Stimulated activated CD4-positive, alpha-beta T cell treated with anti-CD3 and anti-CD28 coated beads, Interleukin-15, amount 100 ng/mL, for 1 hour (primary cell): ENCODE measurements at places on chromosomes 2 and 18.

DNA sequence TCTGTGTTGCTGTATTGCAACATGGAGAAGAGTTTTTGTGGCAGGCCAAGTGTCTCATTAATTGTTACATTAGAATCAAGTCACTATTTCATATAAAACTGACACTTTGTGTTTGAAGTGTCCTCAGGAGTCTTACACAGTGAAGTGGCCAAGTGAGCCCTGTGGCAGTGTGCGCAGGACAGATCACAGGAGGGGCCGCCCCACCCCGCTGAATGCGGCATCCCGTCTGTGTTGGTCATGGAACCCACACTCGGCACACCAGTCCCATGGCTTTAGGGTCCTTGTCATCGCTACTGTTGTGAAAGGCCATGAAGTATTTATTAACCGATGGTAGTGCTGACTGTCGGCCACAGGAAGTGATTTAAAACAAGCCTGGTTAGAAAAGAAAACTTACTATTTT lies 144.7 kb upstream of the NFATC1 start:
- no peak for DNase-seq

DNA sequence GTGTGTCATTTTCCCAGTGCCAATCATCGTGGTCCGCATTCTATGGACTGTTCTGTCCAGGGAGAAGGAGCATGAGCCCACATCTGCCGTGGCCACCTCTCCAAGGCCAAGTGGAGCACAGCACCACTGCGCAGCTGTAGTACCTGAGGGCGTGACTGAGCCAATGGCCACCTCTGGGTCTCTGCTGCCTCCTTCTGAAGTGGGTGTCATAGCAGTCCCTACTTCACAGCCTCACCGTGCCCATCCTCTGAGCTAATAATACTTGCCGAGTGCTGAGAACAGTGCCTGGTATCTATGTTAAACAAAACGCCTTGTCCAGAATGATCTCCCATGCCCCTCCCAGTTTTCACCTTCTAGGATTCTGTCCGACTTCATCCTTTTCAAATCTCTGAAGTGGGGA lies 256.1 kb downstream of the PRKCE start:
- no peak for DNase-seq

DNA sequence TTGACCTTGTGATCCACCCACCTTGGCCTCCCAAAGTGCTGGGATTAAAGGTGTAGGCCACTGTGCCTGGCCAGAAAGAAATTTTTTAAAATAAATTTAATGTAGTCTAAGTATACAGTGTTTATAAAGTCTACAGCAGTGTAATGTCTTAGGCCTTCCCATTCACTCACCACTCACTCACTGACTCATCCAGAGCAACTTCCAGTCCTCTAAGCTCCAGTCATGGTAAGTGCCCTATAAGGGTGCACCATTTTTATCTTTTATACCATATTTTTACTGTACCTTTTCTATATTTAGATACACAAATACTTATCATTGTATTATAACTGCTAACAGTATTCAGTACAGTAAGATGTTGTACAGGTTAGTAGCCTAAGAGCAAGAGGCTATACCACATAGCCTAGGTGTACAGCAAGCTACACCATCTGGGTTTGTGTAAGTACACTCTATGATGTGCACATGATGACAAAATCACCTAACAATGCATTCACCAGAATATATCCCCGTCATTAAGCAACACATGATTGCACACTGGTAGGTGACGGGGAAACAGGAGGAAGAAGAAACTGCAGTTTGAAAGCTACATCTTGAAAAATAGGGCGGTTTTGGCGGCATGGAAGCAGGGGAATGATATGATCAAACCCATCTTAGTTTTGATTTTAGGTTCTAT lies 105.1 kb upstream of the ITGB6 start:
- DNase-seq, result no peak

DNA sequence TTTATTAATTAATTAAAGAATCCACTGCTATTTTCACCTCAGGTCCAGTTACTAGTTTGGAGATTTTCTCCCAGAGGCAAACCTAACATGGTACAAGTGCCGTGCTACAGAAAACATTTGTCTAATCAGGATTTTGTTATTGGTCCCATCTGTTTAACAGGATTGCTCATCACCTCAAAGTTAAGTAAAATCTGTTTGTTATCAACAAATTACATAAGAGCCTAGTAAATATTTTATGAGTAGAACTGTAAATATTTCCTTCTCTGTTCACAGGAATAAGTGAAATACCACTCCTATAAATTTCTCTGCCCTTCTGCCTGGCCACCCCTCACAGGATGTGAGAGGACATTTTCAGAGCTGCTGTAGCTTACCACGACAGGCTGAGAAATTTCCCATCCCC lies 200.2 kb downstream of the RAD51AP2 start:
- DNase-seq, result no peak

DNA sequence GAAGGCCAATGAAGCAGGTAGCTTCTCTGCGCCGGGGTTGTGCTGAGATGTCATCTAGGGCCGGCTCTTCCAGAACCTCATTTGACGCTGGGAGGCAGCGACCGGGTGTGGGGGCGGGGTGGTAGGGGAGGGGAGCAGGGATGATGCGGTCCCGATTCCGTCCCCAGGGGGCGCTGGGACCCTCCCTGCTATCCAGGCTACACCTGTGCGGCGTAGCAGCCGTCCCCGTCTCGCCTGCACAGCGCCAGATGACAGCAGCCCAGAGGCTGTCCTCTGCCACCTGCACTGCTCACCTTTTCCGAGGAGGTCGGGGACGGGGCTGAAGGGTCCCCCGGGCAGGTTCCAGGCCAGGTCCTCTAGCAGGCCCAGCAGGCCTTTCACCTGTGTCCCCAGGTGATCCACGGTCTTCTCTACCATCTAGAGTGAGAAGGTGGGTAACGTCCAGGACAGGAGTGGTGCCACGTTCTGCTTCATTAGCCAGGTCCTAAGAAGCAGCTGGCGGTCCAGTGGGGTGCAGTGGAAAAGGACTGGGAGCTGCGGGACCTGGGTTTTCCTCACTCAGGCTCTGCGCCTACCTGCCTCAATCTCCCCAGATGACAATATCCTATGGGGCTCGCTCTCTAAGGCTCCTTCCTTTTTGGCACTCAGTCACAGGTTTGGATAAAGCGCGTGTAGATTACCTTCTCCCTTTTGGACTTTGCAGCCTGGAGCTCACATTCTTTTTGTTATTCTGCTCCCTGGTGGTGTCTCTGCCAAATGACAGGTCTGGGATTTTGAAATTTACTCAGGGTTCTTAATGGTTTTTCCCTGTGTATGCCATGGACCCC lies 56.0 kb upstream of the RAB6C start:
- DNase-seq, result no peak

DNA sequence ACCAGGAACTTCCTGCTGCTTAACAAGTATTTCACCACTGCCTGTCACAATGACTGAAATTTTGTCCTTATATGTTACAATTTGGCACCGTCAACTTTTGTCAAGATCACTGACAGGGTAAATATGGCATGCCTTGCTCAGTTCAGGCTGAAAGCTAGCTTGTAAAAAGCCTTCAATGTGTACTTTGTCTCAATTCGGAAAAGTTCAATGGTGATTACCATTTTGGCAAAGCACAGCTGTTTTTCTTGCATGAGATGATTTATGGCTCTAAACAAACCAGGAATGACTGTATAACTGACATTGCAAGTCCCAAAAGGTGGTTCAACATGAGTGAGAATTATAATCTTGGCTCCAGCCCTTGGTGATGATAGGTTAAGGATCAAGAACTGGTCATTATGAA lies 1255.2 kb downstream of the CNTNAP5 start:
- no peak for DNase-seq

DNA sequence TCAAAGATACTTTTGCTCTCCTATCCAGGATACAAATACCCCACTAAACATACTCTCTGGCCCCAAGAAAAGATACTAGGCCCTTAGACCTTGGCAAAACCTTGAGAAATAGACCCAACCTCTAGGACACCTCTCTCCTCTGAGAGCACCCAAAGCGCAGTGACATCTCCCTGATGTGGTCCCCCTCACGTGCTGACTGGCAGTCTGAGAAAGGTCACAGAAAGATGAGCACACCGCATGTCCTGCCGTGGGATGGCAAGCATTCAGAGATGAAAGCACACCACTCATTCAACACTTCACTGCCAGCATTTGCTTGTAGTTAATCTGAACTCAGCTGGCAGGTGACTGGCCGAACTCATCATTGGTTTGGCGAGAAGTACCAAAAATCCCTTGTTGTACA lies 6.1 kb upstream of the TBC1D8 start:
- no peak for DNase-seq

DNA sequence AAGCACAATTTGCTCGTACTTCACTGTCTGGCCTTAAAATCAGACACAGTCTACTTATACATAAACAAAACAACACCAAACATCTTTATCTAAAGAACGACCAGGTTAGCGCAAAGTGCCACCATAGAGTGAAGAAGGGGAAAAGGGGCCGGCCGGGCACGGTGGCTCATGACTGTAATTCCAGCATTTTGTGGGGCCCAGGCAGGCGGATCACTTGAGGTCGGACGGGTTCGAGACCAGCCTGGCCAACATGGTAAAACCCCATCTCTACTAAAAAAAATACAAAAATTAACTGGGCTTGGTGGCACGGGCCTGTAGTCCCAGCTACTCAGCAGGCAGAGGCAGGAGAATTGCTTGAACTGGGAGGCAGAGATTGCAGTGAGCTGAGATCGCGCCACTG lies 118.5 kb upstream of the RIOK3 start:
- no peak for DNase-seq

- no peak for DNase-seq
Measured at GRCh38 chr18:23743733-23744333, 54.6 kb downstream of the LAMA3 start.

DNA sequence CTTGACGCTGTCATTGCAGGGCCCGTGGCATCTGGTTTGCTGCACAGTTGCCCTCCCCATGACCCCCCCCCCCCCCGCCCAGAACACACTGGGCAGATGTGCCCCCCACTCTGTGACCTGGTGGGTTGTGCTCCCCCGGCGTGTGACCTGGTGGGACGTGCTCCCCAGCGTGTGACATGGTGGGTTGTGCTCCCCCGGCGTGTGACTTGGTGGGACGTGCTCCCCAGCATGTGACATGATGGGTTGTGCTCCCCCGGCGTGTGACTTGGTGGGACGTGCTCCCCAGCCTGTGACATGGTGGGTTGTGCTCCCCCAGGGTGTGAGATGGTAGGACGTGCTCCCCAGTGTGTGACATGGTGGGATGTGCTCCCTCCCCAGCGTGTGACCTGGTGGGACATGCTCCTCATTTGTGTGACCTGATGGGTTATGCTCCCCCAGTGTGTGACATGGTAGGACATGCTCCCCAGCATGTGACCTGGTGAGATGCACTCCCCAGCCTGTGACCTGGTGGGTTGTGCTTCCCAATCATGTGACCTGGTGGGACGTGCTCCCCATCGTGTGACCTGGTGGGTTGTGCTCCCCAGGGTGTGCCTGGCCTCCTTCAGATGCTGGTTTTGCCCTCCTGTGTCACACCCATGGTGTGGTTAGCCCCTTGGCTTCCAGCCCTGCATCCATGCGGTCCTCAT lies 213.7 kb downstream of the AGAP1 start:
- DNase-seq, result no peak

GRCh38 chr2:75403991-75404428 lies 156.7 kb downstream of the EVA1A start:
- no peak for DNase-seq

DNA sequence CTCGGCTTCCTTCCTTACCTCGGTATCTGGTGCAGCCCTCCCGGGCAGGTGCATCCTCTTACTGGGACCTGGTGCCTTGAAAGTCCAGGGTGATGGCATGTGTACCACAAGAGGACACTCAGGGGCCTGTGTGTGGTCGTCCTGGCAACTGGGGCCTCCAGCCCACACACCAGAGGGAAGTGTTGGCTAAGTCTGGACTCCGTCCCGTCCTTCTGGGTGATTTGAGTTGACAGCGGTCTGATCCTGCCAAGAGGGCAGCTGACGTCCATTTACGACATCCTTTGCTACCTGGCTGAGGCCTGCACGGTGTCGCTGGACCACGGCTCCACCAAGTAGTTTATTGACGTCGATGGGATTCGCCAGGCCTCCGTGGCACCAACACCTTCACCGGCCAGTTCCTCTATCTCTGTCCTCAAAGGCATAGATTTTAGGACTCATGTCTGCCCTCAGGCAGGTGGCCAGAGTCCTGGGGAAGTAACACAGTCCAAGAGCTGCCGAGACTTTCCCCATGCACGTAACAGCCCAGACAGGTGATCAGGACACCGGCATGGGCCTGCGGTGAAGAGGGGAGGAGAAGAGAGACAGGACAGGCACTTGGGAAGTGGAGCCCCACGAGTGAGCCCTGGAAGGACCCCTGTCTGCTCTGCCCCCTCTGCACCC lies 186.0 kb upstream of the HDAC4 start:
- no peak for DNase-seq

DNA sequence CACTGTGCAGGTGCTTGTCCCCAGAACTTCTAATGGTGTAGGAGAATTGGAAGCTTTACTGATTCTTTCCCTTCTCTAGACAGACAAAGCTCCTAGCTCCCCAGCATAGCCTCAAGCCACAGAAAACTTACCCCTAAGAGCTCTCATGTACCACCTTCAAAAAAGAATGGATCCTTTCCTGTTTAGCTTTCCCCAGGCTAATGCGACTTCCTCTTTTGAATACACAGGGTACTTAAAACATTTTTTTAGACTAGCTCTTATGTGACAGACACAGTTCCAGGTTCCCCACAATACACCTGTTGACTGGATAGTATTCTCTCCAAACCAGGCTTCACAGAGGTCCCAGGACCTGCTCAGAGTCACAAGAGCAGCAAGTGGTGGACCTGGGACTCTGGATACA lies 8.3 kb downstream of the CTAGE1 start:
- no peak for DNase-seq

- DNase-seq, result no peak
Measured at GRCh38 chr2:209564816-209565215, 141.0 kb downstream of the MAP2 start.

- no peak for DNase-seq
Measured at GRCh38 chr2:237515621-237516275, 28.7 kb downstream of the MLPH start.

GRCh38 chr2:69216535-69217332 lies 170.3 kb downstream of the GFPT1 start:
- no peak for DNase-seq

- DNase-seq, result no peak
Measured at GRCh38 chr18:35526495-35527059, 28.8 kb upstream of the INO80C start.

DNA sequence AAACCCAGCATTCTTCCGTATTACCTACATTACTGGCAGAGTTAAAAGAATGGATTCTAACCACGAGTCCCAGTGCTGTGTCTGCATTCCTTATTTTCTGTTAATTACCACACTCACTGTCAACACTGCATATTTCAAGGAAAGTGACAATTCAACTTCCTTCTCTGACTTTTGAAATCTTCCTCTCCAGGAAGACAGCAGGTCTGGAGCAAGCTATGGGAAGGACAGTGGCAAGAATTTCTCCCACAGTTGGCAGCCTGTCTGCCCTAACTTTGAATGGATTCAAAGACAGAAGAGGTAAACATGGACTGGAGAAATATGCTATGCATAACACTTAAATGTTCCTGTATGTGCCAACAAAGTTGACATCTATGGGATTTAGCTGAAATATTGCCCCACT lies 700.5 kb upstream of the CHAC2 start:
- no peak for DNase-seq

DNA sequence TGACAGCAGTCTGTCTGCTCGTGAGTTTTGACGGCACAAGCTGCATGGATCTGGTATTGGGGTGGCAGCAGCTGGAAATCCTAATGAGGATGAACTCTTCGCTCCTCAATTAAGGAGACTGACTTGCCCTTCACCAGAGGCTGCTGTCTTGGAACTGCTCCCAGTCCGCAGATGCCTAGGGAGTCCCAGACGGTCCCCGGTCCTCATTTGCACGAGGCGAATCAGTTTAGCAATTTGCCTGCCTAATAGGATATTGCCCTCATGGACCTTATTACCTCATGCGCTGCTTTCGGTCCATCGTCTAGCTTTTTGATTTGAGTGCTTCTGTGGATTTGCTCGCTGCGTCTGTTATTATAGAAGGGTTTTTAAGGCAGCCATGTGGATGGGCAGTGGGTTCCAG lies 40.6 kb downstream of the ASAP2 start:
- DNase-seq, result no peak
